C1 segment of cervical spinal cord (tissue), 14 donors: ENCODE measurements at places on chromosomes 4 and X.

- DNase-seq: no peak
Measured at GRCh38 chrX:80812176-80812575, 2.5 kb upstream of the BRWD3 start.

GRCh38 chr4:76216975-76217814 is 3.6 kb upstream of the SCARB2 start:
- no peak for DNase-seq

GRCh38 chrX:132068405-132068804 is 45.3 kb downstream of the STK26 start:
- DNase-seq: no peak

DNA sequence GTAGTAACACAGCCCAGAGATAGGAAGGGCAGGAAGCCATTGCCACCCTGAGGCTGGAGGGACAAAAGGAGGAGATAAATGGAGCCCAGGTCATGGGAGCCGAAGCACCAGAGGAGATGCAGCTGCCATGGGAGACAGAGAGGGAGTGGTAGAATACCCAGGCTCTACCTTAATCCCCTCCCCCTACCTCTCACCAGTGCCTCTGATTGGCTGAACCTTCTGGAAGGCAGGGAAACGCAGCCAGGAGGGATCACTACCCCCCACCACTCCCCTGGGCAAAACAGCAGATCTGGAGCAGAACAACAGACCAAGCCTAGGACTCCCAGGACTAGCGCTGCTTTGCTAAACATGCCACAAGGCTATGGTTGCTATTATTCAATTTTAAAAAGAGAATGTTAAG is 114.2 kb downstream of the ZNF827 start:
- DNase-seq: no peak

- no peak for DNase-seq
Measured at GRCh38 chrX:129013574-129013973, 509.7 kb downstream of the SMARCA1 start.

GRCh38 chr4:169803413-169803812 is 45.7 kb upstream of the HPF1 start:
- no peak for DNase-seq

- no peak for DNase-seq
Measured at GRCh38 chrX:50497114-50497513, 26.5 kb upstream of the DGKK start.

DNA sequence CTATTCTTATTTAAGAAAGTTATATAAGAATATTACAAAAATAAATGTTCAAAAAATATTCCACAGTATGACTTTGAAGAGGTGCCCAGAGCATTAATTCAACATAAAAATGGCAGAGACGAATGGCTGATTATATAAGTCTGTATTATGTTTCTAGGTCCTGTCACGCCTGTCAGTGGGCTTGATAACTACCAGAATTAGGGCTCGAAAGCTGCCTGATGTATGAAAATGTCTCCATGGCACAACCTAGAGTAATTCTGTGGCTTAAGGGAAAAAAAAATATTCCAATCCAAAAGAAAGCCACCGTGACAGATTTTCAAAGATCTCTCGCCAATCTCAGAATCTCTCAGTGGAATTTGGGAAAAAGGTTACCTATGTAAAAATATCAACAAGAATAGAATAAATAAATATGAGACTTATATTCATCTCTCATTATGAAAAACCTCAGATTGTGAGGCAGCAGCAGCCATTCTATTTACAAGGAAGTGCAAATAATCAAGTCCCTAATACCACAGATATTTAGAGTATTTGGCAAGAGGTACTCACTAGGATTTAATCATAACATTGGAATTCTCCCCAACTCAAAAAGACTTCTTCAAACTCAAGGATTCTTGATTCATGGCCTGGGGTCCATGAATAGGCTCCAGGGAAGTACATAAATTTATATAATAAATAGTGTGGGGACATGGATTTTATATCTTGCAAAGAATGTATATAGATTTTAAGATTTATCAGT is 489.1 kb upstream of the INTU start:
- DNase-seq: no peak

DNA sequence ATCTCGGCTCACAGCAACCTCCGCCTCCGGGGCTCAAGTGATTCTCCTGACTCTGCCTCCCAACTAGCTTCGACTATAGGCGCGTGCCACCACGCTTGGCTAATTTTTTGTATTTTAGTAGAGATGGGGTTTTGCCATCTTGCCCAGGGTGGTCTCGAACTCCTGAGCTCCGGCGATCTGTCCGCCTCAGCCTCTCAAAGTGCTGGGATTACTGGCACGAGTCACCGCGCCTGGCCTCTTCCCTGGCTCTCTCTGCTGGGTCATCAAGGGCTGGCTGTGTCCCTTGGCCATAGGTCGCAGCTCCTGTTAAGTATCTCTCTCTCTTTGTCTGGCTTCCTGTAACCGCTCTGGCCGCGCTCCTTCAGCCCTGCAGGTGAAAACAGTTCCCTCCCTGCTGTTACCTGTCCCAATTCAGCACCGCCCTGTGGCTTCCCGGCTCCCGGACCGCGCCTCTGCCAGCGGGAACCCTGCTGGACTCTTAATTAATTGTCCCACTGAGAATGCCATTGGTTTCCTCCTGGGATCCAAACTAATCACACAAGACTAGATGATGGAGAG is 1.3 kb upstream of the RGS12 start:
- DNase-seq: no peak

DNA sequence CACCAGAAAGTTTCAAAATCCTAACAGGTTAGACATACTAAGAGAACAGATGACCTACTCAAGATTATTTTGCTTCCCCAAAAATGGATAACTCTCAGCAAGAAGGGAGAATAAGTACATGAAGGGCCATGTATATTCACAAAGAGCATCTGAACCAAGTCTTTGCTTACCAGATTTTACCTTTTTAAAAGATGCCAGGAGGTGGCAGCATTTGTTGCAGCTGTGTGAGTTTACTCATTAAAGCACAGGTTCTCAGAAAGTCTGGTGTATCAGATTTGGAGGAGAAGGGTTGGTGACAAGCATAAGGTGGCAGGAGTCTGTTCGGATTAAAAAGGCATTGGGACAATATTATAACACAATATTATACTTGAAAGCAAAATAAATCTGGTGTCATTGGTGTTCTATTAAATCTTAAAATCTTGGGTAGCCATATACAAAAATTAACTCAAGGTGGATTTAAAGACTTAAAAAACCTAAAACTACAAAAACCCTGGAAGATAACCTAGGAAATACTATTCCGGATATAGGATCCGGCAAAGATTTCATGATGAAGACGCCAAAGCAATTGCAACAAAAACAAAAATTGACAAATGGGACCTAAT is 51.3 kb upstream of the NFKB1 start:
- DNase-seq: peak; percentile 1

GRCh38 chrX:65610481-65610880 is 57.0 kb upstream of the MSN start:
- no peak for DNase-seq

DNA sequence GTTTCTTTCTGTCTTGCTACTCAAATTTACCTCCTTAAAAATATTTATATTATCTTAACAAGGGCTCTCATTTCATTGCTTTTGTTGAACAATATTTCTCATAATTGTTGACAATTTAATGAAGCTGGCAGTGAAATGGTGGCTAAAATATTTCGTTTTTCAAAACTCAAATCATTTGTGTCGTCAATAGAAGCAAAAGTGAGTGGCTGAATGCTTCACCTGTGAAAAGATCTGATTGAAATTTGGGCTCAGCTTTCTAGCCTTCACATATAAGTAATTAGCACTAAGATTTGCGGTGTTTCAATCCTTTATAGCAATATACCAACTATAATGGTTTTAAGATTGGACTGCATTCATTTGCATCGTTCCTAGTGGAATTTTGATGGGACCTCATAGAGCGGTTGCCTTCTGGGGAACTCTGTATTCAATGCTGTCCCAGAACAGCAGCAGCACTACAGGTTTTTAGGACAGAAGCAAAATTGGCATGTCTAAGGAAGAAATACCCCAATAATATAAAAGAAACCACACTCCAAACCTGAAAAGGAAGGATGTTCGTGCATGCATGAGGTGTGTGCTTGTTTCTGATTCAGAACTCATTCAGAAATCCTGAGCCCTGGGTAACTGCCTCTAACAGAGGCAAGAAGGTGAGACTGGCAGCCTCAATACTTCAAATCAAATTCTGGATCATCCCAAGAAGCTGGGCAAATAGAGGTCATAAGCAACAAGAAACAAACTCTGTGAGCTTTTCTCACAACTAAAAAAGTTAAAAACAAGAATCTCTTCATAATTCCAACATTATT is 2.5 kb downstream of the CXCL1 start:
- no peak for DNase-seq

- DNase-seq: no peak
Measured at GRCh38 chrX:120749141-120749846, 119.4 kb upstream of the C1GALT1C1 start.

GRCh38 chrX:28312965-28313364 is 274.3 kb upstream of the IL1RAPL1 start:
- DNase-seq: no peak

DNA sequence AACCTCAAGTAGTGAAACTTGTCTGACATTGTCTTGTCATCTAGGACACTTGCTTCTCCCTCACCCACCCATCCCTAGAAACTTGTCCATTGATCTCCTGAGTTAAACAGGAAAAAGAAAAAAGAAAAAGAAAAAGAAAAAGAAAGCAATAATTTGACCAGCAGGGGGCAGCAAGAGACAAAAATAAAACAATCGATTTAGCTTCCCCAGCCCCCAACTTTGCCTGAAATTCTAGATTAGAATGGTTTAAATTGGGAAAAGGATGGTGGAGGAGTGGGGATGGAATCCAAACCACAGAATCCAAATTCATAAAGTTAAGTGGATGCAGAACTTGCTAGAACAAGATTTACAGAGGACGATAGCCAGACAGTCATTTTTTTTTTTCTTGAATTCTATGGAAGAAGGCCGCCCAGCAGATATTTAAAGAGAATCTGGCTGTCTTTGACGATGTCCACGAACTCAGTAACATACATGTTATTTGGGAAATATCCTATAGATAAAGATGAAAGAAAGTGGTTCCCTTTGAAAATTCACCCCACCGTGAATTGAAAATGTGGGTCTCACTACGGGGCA is 282.9 kb downstream of the USP46 start:
- no peak for DNase-seq

DNA sequence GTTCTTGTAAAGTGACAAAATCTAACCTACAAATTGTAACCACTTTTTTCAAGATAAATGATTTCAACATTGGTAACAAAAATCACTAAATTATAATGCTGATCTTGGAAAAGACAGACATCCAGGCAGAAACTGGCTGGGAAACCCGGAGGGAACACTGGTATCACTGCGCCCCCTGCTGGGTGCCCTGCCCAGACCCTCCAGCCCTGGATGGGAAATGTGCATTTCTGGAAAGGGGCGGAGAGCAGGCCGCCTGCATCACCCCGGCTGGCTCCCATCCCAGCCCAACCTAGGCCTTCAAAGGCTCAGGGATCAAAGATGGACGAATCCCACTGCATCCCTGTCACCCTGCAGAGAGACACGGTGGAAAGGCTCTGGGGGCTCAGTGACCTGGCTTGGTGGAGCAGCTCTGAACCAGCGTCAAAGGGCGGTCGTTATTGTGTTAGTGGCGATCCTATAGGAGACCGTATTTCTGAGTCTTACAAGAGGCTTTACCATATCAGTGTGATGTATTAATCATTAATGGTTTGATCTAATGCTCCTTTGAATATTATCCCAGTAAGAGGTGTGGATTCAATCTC is 37.3 kb downstream of the ACOX3 start:
- no peak for DNase-seq

DNA sequence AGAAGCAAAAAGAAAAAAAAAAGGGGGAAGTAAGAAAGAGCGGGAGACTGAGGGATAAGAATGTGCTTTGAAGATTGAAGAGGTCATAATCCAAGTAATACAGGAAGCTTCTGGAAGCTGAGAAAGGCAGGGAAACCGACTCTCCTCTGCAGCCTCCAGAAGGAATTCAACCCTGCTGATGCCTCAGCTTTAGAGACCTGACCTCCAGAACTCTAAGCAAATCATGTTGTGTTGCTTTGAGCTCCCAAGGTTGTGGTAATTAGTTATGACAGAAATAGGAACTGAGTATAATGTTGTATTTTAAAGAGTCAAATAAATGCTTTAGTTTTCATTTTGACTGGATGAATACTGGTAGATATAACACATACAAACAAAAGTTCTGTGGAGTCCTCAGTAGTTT is 48.0 kb upstream of the FAT1 start:
- no peak for DNase-seq

GRCh38 chr4:150987204-150987603 is 27.9 kb downstream of the LRBA start:
- no peak for DNase-seq

DNA sequence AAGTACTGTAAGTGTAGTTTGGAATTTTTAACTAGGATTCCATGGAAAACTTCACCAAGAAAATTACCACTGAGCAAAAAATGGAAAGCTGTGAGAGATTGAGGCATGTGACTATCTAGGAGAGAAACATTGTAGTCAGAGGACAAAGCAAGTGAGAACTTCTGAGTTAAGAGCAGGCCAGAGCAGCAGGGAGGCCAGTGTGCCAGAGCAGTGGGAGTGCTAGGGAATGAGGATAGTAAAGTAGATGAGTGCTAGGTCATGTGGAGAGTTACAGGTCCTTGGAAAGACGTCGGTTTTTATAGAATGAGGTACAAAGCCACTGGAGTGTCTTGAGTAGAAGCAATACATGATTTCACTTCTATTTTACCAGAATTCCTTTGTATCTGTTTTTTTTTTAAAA is 52.7 kb upstream of the FAT4 start:
- no peak for DNase-seq

GRCh38 chrX:112233164-112233563 is 150.6 kb upstream of the TRPC5 start:
- DNase-seq: no peak

GRCh38 chr4:184395451-184395917 is 78.9 kb downstream of the IRF2 start:
- no peak for DNase-seq

GRCh38 chr4:140003876-140004548 is 150.0 kb downstream of the MAML3 start:
- no peak for DNase-seq

DNA sequence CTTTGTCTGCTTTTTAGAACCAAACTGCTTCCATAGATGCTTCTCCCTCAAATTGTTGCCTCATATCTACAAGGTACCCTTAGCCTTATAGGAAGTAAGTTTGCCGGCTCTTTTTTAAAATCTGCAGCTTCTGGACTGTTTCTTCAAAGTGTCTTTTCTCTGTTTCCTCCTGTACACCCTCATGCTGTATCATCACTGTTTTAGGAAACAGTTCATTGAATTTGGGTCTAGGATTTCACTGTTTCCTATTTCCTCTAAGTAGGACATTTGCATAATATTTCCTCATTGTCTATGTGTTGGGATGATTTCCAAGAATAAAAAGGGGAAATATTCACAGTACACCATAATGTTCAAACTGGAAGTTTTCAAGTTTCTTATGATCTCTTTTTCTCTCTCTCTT is 43.0 kb downstream of the BANK1 start:
- DNase-seq: no peak

DNA sequence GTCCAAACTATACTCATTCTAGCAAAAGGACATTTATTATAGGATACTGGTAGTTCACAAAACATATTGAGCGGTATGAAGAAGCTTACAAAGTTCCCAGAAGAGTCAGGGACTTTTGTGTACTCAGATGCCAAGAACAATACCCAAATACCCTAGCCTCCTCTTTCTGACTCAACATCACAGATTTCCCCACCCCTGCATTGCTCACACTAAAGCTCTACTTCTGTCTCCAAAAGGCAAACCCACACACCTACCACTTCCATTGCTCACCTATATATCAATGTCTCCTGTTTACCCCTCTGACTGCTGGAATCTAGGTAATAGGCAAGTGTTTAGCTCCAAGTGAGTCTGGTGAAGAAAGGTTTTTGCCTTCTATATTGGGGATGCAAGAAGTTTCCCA is 100.7 kb upstream of the HCCS start:
- DNase-seq: no peak
